ENCODE measurements at places on chromosomes 3 and 15.

DNA sequence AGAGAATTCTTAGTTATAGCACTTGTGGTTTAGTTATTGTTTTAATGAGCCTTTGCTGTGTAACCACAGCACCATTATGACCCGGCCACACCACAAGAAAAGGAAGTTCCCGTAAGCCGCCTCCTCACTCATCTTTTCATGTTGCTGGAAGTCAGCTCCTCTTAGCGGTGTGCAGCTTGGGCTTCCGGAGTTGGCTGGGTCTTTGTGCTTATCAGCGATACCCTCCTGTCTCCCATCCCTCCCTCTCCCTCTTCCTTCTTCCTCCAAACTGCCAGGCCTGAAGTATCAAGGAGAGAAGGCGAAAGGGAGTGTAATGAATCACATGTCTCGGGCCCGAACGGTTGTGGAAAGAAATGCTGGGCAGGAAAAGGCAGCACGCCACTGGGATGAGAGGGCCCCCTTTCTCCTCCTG, 353.5 kb downstream of the MCTP2 start:
- DNase-seq = no peak

GRCh38 chr3:71554649-71555048, 28.9 kb downstream of the FOXP1 start:
- DNase-seq = no peak

DNA sequence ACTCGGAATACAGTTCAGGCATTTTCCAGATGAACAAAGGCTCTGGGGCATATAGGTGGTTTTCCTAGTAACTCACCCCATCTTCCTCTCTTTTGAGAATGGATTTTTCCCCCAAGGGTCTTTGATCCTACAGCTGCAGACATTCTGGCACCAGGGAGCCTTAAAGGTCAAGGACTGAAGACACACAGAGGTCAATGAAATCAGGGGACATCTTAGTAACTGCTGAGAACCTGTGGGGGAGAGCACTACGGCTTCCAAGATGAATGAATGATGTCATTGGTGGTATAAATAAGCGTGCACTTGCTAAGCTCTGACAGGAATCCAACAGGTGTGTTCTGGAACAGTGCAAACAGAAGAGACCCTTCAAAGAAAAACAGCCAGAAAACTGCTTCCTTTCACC, 36.3 kb downstream of the TMEM212 start:
- no peak for DNase-seq

DNA sequence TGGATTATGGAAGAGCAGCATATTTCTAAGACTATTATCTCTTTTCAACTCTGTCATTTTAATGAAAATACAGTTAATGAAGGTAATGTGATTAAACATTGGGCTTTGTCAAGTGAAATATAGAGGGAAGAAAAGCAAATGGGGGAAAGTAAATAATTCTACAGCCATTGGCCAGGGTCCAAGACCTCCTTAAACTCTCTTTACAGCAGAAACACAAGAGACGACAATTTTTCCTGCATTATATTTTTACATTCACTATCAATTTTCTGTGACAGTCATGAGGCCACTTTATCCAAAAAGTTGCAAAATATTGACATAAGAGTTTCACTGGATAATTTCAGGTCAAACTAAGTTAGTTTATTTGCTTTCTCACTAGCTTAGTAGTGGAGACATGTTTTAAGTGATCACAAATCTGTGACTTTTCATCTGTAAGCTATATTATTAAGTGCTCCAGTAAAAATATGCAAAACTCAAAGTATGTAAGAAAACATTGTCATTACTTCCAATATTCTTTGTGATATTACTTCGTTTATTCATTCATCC, 385.9 kb upstream of the DPH6 start:
- no peak for DNase-seq

DNA sequence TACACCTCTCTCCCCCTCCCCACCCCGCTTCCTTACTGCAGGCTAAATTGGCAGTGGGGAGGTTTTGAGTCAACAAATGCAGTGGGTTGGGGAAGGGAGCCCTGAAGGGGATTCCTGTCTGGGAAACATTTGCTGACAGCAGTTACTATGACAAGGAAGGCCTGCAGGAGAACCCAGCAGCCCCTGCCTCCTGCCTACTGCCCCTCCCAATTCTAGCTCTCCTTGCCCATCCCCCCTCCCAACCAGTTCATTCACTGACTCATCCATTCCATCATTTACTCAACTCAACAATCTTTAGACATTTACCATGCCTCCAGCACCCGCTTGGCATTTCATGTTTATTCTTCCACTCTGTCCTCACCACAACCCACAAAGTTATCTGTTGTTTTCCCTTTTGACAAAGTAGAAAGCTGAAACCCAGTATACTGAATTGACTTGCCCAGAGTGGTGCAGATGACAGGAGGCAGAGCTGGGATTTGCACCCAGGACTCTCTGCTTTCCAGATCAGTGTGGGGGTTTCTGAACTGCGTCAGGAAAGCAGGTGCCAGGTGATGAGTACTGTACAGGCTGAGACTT, 75.0 kb downstream of the MAGEF1 start:
- DNase-seq = peak; percentile 69

- DNase-seq = no peak
Measured at GRCh38 chr15:78928616-78929093, 16.2 kb downstream of the CTSH start.

- DNase-seq = no peak
Measured at GRCh38 chr15:89648106-89649012, 6.9 kb downstream of the KIF7 start.

DNA sequence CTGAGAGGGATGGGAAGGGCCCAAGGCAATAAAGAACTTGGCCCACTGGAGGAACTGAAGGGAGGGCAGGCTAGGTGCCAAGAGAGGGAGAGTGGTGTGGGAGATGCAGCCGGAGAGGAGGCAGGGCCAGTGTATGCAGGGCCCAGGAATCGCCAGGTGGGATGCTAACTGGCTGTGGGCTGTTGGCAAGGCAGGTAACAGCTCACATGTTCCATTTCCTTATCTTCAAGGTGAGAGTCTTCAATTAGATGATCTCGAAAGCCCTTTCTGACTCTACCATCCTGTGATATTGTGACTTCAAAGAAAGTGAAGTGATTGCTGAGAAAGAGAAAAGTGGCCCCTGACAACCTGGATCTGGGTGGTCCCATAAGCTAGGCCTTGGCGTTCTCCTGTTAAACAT, 49.0 kb downstream of the CASR start:
- DNase-seq = no peak

GRCh38 chr3:31377045-31377642, 155.6 kb upstream of the STT3B start:
- peak; percentile 26 for DNase-seq

DNA sequence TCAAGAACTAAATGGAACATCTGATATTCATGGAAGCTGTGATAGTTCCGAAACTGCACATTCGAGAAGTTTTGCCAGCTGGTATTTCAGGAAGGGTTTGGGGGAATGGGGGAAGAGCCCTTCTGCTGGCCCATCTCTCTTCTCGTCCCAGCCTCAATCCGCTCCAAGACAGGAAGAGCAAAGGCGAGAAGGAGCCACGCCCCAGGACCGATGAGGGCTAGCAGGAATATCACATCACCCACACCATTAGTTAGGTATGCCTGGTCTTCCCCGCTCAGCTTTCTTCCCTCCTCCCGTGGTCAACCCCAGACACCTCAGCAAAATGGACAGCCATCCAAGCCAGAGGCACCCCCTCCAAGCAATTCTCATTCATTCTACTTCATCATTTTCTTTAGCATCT, 14.9 kb upstream of the PCSK6 start:
- no peak for DNase-seq

DNA sequence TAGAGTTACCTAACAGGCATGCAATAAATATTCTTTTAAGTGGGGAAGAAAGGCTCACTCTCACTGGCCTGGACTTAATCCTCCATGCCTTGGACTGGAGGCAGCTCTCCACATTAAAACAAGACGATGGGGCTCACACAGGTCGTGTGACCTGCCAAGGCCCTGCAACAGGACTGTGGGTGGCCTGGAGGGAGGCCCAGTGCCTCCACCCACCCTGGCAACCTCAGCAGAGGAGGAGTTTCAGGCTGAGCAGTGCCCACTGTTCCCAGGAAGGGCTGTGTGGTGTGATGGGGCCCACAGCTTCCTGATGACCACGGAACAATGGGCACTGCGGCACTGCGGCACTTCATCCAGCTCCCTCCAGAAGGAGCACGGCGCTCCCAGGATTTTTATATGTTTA, 5.5 kb downstream of the UROC1 start:
- DNase-seq = no peak

DNA sequence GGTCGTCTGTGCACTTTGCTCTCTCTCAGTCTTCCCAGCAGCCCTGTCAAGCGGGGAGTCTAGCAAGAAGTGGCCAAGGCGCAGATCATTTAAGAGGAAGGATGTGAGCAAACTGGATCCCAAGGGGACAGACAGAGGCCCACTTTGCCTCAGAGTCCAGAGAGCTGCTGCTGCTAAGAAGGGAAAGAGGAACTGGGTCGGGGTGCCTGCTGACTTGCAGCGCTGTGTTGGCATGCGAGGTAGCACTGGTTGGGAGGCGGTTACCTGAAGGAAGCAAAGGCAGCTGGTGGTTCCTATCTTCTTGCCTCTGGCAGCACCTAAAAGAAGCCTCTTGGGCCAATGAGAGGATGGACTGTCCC, 28.1 kb downstream of the SMAD3 start:
- no peak for DNase-seq

- peak; percentile 92 for DNase-seq
Measured at GRCh38 chr3:15646851-15647511, 45.4 kb downstream of the BTD start.

GRCh38 chr15:83422541-83422940, 24.6 kb upstream of the SH3GL3 start:
- DNase-seq = no peak

- DNase-seq = no peak
Measured at GRCh38 chr3:196180346-196180745, 30.9 kb downstream of the ZDHHC19 start.

DNA sequence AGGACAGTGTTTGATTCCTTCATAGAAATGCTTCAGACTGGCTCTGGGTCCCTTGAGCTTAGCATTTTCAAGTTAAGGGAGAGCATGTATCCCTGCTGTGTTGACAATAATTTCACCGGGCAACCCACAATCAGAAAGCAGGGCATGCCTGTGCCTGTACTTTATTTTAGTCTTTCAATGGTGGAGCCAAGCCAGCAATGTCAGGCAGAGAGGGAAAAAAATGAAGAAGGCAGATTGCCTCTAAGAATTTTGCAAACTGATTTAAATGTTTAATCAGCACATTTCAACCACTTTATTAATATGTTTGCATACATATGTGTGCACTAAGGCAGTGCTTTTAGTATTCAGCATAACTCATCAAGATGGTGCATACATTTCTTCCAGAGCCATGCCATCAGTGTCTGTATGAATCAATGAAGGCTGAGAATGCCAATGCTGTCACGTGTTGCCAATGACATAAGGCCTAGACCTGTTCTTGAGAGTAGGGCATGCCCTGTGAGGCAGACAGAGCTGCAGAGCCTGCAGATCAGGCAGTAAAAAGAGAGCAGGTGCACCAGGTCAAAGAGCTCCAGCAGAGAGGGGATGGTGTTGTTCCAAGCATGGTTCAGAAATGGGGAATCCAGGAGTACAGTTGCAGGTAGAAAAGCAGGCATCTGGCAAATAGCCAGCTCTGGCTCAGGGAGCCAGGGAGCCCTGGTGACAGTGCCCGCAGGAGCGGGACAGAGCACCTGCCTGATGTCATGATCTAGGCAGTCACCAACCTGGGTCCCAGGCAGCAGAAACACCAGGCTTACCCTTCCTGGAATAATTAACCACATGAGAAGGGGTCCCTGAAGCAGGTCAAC, 508.5 kb downstream of the GABRG3 start:
- DNase-seq = no peak

- DNase-seq = peak; percentile 69
Measured at GRCh38 chr3:160395297-160395696, 3.7 kb downstream of the IFT80 start.

- DNase-seq = no peak
Measured at GRCh38 chr3:126351086-126351770, 6.0 kb downstream of the KLF15 start.

GRCh38 chr3:100411091-100411982, 10.0 kb downstream of the LNP1 start:
- DNase-seq = no peak

DNA sequence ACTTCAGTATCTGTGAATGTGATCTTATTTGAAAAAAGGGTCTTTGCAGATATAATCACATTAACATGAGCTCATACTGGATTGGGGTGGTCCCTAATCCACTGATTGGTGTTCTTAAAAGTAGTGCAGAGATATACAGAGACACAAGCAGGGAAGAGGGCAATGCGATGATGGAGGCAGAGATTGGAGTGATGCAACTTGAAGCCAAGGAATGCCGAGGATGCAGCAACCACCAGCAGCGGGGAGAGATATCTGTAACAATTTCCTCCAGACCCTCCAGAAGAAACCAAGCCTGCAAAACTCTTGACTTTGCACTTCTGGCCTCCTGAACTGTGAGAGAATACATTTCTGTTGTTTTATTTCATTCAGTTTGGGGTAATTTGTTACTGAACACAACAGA, 171.0 kb upstream of the MBNL1 start:
- DNase-seq = no peak

DNA sequence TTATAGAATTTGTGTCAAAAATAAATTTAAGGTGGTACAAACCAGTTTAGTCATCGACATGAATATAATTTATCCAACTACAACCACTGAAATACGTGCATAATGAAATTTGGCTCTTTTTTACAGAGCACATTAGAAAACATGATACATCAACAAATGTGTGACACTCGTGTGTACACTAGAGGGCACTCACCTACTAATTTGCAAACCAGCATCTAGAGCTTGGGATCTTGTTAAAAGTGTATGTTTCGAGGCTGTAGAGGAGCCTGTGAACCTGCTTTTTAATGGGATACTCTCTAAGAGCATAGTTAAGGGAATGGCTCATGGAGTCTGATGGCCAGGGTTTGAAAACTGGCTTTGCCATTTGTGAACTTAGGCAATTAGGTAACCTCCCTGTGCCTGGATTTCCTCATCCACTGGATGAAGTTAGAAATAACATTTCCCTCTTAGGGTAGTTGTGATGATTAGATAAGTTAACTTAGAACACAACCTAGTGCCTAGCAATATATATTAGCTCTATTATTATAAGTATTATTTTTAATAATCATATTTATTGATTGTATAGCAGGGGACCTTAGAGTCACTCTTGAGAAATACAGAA, 8.8 kb upstream of the CPOX start:
- DNase-seq = peak; percentile 71

DNA sequence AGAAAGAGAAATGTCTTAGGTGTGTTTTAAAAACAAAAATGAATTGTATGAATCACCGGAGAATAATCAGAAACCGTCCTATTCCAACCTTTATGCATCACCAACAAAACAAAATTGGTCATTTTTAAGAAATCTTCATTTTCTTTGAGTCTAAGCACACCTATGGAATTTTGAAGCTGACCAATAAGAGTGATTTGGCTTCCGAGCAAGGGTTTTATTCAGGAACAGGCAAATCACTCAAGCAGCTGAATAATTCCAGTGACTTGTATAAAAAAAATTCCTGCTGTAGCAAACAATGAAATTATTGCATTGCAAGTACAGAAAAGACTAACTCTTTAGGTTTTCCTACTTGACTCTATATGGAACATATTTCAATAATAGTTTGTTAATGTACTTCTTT, 83.8 kb upstream of the FNDC3B start:
- no peak for DNase-seq

Measured in GM03348 (cell line).